ENCODE measurements at places on chromosomes 16 and 17. TPM values are rescaled to one million over a fixed set of nuclear protein-coding genes. Genes with fewer than 3 reads are reported as not detected.

GRCh38 chr16:81530296-81530721, 85.7 kb downstream of the CMIP start:
- no peak for DNase-seq

- no peak for DNase-seq
Measured at GRCh38 chr17:41322094-41322902, 6.8 kb upstream of the KRTAP17-1 start.

- DNase-seq, result no peak
Measured at GRCh38 chr16:67528870-67529581, 397 bp downstream of the RIPOR1 start.

DNA sequence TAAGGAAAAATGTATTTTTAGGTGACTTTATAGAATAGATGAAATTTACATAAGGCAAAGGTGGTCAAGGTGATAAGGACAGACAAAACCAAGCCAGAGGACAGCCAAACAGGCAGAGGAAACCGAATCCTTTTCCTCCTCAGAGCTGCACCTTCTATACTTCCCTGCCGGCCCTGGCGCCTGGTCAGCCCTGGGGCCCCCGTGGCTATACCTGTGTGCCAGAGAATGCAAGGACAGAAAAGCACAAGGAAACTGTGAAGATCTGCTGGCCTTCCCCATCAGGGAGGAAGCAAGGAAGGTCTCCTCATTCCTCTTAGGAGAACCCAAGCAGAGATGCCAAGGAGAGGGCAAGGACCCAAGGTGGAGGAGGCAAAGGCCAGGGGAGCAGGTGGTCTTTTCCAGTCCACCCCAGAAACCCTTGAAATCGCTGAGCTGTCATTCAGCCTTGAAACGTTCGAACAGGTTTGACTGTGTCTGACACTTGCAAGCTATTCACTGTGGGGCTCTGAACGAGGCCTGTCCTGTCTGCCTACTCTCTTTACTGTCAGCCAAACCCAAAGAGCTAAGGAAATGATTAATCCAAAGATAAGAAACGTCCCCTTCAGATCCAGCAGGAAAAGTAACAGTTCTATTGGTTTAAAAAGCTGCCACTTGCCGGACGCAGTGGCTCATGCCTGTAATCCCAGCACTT, 114.4 kb downstream of the XYLT1 start:
- DNase-seq, result no peak

The KRT13 gene
- 23.3 TPM for total RNA-seq

- DNase-seq, result no peak
Measured at GRCh38 chr17:73411313-73411747, 99.5 kb upstream of the CDC42EP4 start.

Data from esophagus muscularis mucosa (tissue), 4 donors.